ENCODE measurements at places on chromosomes 1 and 21.

- no peak for DNase-seq
Measured at GRCh38 chr1:22935433-22935832, 37.2 kb downstream of the LACTBL1 start.

- no peak for DNase-seq
Measured at GRCh38 chr1:221228594-221228993, 349.4 kb downstream of the HLX start.

GRCh38 chr1:204826970-204827369 lies 43.7 kb upstream of the NFASC start:
- DNase-seq, result no peak

DNA sequence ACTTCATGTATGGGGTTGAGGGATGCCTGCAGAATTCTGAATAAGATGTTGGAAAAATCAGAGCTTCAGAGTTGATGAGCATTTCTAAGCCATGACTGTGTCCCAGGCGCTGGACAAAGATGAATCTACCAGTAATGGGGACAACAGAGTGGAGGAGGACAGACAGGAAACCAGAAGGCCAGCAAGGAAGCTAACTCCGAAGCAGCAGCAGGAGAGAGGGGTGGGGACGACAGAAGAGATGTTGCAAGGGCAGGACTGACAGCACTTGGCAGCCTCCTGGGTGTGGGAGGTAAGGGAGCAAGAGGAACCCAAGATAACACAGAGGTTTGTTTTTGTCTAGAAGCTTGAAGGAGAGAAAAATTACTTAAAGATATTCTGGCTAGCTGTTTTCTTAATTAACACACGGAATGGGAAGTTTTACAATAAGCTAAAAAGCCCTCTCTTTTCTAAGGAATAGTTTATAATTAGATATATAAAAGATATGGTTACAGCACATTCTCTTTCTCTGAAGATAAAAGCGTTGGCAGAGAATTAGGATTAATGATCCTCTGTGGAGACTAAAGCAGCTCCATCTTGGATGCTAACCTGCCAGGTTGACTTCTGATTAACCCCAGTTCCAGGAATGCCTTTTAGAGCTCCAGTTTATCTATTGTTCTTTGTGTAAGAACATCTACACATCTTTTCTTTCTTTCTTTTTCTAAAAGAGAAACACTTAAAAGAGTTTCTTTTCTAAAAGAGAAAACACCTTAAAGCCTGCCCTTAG lies 92.7 kb downstream of the TENT5C start:
- no peak for DNase-seq

- DNase-seq, result no peak
Measured at GRCh38 chr1:167084757-167085156, 5.4 kb downstream of the GPA33 start.

DNA sequence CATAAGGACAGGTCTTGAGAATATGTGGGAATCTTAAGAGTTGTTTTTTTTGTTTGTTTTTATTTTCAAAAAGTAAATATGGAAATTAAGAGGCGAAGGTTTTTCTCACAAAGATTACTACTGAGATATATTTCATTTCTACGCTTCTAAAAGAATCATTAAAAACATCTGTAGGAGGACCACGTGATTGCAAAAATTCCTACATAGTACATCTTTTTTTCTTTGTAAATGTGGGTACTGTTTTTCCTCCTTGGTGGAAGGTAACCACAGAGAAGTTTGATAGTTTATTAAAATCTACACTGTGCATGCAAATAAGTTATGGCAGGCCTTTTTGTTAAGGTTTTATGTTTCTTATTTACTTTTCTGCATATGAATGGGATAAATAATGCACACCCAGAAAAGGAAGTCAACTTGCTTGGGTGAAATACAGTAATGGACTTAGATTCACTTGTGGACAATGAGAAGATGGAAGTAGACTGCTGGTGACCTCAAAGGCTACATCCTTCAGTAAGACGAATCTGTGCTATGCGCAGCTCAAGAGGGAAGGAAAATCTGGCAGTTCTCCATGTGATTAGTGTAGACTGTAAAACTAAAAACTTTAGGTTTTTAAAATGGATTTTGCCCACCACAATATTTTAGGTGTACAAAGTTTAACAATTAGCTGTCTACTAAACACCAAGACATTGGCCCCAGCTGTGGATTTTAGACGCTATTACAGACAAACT lies 2.0 kb downstream of the AK5 start:
- DNase-seq, result no peak

- DNase-seq, result no peak
Measured at GRCh38 chr21:15365751-15366392, 301.1 kb upstream of the NRIP1 start.

- DNase-seq, result peak; percentile 31
Measured at GRCh38 chr21:23853796-23854379, 1753.4 kb downstream of the MRPL39 start.

DNA sequence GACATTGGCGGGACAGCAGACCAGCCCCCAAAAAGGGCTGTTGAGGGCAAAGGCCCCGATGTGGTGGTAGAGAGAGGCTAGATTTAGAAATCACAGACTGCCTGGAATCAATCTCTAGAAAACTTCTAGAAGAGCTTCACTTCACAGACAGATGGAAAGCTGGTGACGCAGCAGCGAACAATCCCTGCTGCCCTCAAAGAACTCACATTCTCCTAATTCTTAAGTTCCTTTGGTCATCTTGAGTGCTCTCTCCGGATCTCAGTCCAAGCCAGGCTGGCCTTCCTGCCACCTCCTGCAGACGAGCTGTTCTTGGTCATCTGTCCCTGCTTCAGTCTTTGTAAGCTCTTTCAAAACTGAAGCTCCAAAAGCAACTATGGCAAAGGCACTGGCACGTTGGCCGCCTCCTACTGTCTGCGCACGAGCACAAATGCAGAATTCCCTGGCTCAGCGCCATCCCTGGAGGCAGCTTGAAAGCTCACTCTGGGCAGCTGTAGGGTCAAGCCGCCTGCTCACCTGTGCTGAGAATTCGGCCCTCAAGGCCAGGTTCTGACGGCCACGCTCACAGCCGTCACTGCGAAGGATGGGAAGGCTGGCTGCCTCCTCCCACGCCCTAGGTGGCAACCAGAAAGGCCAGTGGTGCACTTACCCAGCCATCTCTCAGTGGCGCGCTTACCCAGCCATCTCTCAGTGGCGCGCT lies 110.6 kb downstream of the NPHP4 start:
- no peak for DNase-seq

DNA sequence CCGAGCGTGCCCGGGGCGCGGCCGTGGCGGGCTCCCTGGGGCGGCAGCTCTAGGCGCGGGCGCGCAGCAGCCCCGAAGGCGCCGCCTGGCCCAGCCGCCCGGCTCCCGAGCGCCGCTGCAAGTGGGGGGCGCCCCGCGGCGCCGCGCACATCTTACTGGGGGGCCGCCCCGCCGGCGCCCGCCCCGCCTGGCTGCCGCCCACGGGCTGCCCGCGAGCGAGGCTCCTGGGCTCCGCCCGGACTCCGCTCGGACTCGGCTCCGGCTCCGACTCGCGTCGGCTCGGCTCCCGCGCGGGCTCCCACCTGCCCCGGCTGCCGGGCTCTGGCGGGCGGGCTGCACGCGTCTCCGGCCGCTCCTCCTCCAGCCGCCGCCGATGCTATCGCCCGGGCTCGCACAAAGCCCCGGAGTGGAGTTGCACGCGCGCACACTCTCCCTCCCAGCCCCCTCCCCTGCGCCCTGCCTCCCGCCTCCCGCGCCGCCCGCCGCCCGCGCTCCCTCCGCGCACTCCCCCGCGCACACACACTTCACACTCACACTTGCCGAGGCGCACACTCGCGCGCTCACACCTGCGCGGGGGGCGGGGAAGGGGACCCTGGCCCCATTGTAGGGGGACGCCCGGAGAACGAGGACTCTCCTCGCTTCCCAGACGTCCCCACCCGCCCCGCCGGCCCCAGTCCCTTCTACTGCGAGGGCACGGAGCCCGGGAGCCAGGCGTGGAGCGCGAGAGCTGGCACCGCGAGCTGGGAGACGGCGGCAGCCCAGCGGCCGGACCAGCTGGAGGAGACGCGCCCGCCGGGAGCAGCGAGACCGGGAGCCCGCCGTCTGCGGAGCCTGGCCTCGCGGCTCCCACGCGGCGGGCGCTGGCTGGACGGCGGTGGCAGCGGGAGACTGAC lies at the start of gene GRIK3:
Gene GRIK3, minus strand, starts transcription at position 395 of the 893 bp plus-strand sequence. CDS start 407 bp downstream, outside the sequence.
- DNase-seq, result no peak

DNA sequence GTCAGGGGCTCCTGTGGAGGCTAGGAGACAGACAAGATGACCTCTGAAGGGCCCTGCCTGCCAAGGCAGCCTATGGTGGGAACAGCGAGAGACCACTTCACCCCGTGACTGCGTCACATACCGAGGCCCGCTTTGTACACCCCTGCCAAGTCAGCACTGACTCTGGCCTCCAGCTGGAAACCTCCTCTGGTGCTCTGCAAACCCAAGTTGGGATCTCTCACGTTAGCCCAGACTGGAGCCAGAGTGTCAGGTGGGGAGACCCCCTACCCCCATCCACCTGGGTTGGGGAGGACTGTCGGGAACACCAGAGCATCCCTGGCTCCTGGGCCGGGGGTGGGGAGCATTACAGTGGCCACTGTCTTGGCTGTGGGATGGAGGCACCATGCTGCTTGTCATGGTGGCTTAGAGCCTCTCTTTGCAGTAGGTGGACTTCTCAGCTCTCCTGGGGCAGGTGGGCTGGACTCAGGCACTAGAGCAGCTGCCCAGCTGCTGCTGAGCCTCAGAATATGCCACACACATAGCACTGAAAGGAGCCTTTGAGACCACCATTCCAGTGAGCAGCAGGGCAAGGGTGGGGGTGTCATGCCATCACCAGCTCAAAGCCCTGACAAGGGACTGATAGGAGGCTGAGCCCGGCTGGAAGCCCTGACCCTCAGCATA lies 50.4 kb downstream of the ELK4 start:
- no peak for DNase-seq

- no peak for DNase-seq
Measured at GRCh38 chr1:37605806-37606474, 10.2 kb upstream of the GNL2 start.

- peak; percentile 74 for DNase-seq
Measured at GRCh38 chr1:39205102-39205780, 746 bp downstream of the MACF1 start.

- no peak for DNase-seq
Measured at GRCh38 chr1:151401125-151401788, 1.9 kb downstream of the PSMB4 start.

- DNase-seq, result no peak
Measured at GRCh38 chr1:45016090-45016697, 4.1 kb downstream of the UROD start.

- no peak for DNase-seq
Measured at GRCh38 chr1:92567211-92567868, 80.6 kb upstream of the GFI1 start.

Measured in CD4-positive, alpha-beta T cell treated with Interleukin-6 at 100 ng/mL for 8 hours (primary cell).